ENCODE measurements at places on chromosomes 16 and 17.

DNA sequence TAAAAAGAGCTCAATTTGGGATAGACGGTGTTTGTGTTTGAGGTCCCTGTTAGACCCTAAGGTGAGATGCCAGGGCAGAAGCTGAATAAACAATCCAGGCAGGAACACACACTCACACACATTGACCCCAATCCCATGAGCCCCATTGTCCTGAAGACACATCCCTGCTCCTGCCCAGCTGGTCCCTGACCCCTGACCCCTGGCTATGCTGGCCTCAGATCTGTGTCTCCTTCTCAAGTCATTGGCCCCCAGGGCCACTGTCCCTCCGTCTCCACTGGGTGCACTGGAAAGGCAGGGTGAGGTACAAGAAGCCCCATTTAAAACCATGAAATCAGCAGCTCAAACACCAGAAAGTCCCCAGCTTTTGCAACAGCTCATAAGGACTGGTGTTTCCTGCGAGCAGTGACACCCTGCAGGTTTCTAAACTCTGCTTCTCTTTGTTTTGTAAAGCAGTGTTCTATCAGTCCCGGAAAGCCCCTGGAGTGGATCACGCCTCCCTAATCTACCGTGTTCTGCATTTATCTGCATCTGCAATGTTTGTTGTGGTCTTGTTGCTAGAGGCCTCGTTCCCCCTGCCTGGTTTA lies 18.0 kb upstream of the ASGR2 start:
- peak; percentile 2 for DNase-seq

DNA sequence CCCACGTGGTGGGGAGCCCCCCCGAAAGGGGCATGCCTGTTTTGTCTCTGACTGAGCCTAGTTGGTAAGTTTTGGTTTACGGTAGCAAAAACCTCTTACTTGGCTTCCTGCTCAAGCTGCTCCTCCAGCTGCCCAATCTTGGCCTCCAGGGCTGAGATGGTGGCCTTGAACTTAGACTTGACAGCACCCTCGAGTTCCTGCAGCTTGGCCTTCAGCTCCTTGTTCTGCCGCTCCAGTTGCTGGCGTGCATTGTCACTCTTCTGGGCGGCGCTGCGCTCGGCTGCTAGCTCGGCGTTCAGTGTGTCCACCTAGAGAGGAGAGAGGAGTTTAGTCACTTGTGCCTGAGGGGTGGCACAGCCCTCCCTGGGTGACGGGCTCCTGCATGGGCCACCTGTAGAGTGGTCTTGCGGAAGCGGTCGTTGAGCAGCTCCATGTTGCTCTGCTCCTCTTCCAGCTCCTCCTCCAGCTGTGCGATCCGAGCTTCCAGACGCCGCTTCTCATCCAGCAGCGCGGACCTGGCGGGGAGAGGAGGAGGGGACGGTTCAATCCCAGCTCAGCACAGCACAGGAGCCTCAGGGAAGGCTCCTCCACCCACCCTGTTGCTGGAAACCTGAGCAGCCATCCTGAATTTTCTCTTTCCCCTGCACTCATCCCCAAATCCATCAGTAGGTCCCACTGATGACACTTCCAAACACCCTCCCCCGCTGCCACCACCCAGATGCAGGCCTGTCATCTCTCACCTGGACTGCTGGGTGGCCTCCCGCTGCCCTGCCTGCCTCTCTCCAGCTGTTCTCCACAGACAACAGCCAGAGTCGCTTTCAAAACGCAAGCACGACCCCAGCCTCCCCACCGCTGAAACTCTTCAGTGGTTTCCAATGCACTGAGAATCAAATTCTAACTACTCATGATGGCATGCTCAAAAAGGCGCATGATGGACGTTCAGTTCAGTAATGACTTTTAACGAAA lies 44.6 kb downstream of the NDEL1 start:
- DNase-seq, result no peak

- no peak for DNase-seq
Measured at GRCh38 chr16:66926171-66926947, 1.0 kb upstream of the RRAD start.

GRCh38 chr16:7313170-7313569 lies 19.5 kb upstream of the RBFOX1 start:
- DNase-seq, result no peak

DNA sequence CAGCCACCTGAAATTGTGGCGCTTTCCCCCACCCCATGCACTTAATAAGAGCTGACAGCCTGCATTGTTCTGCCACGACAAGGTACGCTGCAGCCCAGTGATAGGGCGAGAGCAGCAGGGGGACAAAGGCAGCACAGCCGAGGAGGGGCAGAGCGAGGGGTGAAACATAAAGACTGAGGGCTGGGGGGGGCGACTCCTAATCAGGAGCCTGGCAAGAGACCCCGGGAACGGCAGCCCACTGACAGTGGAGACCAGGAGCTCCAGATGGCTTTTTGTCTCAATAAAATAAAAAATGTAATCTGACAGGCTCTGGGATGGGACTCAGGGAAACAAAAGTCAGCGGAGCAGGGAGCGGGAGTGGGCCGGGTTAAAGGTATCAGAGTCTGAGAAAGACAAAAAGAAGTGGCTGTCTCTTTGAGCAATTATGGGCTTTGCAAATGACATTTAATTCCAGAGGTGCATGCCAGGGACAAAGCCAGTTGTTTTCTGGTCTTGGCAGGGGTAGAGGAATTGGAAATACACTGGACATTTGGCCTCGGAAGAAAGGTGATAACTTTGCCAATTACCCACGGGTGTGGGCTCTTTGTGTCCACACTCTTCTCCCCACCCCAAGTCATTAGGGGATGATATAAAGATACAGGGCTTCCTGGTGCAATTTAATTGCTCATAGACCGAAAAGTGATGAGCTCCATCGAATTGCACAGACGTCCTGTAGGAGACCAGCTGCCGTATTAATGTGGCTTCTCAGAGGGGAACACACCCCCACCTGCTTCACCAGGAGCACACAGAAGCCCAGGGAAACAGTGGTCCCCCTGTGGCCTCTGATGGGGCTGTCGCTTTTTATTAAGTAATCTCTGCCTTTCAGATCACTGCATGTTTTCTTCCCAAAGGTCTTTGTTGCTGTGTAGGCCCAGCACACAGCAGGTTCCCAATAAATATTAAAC lies 17.6 kb upstream of the CCDC182 start:
- no peak for DNase-seq

GRCh38 chr16:15545544-15545943 lies 97.4 kb downstream of the MARF1 start:
- DNase-seq, result no peak

GRCh38 chr17:11324846-11325420 lies 83.9 kb downstream of the SHISA6 start:
- DNase-seq, result no peak

GRCh38 chr17:61531223-61531622 lies 59.8 kb downstream of the NACA2 start:
- DNase-seq, result no peak

- DNase-seq, result no peak
Measured at GRCh38 chr17:56939869-56940484, 20.9 kb downstream of the COIL start.

DNA sequence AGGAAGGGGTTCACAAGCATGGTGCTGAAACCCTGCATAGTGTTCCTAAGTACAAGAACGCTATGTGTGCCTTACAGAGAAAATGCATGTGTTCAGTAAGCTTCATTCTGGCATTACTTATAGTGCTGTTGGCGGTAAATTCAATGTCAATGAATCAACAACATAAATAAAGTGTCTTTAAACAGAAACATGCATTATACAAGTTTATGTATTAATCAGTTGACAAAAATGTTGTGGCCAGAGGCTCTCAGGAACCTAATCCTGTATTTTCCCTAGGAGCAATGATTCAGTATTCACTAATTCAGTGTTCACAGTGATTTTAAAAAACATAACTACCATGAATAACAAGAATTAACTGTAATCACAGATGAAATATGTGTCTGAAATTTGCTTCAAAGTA lies 47.1 kb upstream of the MYOCD start:
- no peak for DNase-seq

GRCh38 chr17:10879190-10879836 lies 41.4 kb upstream of the PIRT start:
- no peak for DNase-seq

DNA sequence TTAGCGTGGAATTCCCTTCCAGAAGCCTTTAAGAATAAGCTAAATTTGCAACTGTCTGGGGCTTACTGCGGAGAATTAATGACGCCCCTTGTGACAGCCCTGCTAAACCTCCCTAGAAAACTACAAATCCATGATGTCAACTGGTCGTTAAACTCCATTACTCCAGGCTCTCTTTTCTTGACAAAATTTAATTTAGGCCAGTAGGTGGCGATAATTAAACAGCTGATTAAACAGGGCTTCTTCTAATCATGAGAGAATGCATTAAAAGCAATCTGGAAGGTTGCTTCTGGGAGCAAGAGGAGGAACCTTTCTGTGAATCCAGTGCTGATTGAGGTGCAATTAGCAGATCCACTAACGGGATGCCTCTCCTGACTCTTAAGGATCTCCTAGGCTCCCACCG lies 8.1 kb upstream of the NLRP1 start:
- no peak for DNase-seq

All from stimulated activated CD4-positive, alpha-beta T cell treated with anti-CD3 and anti-CD28 coated beads, Interleukin-1b, Interleukin-23, amount 100 ng/mL, for 1 hour (primary cell).